ENCODE measurements at places on chromosomes 11 and 22.

GRCh38 chr11:69151836-69152235 lies 3.9 kb upstream of the SMIM38 start:
- DNase-seq: no peak

GRCh38 chr11:65870706-65871681 lies 1.6 kb downstream of the EFEMP2 start:
- DNase-seq: no peak

- DNase-seq: no peak
Measured at GRCh38 chr22:21943571-21944448, 8.8 kb downstream of the PPM1F start.

GRCh38 chr11:11532574-11532973 lies 89.2 kb downstream of the GALNT18 start:
- no peak for DNase-seq

DNA sequence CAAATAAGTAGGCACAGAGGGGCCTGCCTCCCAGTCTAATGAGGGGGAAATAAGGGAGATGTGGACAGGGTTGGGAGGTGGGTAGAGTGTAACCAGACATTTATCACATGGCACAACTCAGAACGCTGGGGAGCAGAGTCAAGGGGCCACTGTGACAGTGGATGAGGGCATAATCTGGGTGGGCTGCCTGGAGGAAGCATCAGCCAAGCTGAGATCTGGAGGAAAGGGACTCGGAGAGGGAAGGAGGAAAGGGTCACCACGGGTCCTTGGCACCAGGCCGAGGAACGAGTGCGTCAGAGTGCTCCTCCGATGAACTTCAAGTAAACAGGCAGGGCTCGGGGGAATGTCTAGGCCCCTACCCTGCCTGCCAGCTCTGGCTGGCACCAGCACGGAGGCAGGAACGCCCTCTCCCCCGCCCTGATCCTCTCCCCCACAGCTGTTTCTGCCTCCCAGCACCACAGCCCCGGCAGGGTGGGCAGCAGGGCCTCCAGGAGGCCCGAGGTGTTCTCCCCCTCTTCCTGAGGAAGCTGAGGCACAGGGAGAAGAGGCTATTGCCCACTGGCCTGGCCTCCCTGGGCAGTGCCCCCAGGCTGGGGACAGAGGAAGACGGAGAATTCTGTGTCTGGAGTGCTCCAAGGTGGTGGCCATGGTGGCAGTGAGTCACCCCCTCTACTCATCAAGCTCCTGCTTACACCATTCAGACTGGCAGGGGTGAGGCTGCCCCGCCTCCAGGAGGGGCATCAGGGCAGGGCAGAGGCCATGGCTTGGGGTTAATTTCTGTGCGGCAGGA lies 4.2 kb downstream of the ALDH3B1 start:
- DNase-seq: no peak

DNA sequence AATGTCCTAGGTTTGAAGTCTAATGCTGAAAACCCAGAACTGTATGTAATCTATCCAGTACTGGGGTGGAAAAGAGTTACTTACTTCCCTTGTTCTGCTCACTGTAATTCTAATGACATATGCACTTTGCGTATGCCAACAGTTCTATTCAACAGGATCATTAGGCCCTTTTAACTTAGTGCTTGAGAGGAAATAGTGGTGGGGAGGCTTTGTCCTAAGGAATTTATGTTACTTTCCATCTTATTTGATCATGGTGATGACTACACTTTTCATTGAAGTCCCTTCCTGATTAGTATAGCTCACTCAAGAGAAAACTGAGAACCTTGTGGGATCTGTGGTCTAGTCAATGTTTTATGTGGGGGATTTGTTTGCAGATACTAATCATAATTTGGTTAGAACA lies 348.2 kb downstream of the GUCY1A2 start:
- no peak for DNase-seq

GRCh38 chr11:111976767-111977145 lies 39.6 kb downstream of the DIXDC1 start:
- no peak for DNase-seq

DNA sequence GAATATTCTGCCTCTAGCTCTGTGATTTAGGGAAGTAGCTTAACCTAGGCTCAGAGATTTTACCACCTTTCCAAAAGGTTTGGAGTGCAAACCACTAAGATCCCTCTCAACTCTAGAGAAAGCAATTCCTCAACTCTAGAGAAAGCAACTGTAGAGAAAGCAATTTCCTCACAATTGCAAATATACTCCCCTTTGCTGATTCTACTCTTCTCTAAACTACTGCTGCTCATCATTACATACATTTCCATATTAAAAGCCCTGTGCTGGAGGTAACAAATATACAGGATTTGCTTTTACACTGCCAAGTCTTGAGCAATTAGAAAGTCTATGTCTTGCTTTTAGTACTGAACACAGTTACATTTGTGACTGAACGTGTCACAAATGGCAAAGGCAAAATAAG lies 48.2 kb downstream of the ALG9 start:
- DNase-seq: no peak

- DNase-seq: no peak
Measured at GRCh38 chr11:130451231-130452019, 3.0 kb downstream of the ADAMTS15 start.

Measured in T-helper 1 cell (primary cell).